ENCODE measurements at places on chromosomes 16 and 17.
A peak's percentile ranks its signal among the peaks of the same experiment; 100 is the strongest.

DNA sequence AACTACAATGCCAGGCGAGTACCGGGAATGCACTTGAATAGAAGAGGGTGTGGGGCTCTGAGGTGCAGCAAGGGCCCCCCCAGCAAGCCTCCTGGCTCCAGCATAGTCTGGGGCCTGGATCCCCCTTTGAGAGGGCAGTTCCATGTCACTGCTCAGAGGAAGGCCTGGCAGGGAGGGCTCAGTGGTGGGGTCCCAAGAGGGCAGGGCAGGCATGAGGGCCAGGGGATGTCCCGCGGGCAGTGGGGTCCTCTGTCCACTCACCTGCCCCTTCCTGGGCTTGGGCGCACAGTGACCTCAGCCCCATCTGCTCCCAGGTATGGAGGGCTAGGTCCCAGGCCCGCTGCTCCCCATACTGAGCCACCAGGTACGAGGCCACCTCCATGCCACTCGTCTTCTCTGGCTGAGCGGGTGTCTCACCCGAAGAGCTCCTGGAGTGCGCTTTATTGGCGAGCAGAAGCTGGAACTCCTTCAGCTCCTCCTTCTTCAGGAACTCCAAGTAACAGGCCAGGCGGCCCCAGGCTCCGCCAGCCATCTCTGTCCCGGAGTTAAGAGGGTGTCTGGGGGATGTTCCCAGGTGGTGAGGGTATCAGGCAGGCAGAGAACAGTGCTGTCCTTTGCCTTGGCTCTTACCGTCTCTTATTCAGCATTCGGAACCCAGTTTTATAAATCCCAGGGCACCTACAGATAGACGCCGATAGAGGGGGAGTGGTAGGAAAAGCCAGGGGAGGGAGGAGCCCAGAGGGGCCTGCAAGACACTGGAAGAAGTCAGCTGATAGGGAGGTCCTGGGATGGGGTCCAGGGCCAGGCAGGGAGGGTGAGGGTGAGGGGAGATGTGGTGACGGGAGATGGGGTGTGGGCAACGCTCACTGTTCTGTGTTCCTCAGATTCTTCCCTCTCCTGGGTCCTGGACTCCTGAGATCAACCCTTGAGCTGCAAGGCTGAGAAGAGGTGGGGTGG lies 605 bp downstream of the NLRP1 start:
- no peak for DNase-seq

GRCh38 chr16:88331989-88332920 lies 50.5 kb upstream of the ZNF469 start:
- no peak for DNase-seq

DNA sequence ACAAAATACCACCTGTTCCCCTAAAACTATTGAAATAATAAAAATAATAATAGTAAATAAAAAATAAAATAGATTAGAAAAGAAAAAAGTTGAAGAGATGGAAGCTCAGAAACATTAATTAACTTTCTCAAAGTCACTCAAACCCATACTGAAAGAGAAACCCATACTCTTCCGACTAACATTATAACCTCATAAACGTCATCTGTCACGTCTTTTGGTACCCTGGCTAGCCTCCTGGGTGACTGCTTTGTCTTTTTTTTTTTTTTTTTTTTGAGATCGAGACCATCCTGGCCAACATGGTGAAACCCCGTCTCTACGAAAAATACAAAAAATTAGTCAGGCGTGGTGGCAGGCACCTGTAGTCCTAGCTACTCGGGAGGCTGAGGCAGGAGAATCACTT lies 7.6 kb downstream of the SLFN12L start:
- DNase-seq = no peak

DNA sequence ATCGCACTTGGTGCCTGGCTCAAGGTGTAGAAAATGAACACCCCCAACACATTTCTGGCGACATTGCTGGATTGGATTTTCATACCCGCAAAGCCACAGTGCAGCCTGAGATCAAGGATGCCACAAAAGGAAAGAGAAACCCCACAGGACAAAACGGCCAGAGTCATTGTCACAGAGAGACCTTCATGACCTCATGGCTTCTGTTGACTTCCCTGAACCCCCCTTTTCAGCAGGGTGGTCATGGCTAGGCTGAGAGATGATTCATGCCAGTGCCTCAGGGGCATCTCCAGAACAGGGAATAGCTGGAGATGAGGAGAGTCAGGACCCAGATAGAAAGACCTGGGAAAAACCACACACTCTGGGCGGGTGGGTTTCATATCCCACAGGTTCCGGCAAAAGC lies 122.0 kb downstream of the C16orf95 start:
- DNase-seq = no peak

- DNase-seq = no peak
Observed at GRCh38 chr16:53507464-53508179, 4.6 kb upstream of the AKTIP start.

- DNase-seq = no peak
Observed at GRCh38 chr16:50103764-50104163, 38.0 kb downstream of the HEATR3 start.

GRCh38 chr17:1521086-1521640 lies 4.8 kb upstream of the INPP5K start:
- no peak for DNase-seq

GRCh38 chr16:51237207-51237606 lies 86.1 kb upstream of the SALL1 start:
- no peak for DNase-seq

DNA sequence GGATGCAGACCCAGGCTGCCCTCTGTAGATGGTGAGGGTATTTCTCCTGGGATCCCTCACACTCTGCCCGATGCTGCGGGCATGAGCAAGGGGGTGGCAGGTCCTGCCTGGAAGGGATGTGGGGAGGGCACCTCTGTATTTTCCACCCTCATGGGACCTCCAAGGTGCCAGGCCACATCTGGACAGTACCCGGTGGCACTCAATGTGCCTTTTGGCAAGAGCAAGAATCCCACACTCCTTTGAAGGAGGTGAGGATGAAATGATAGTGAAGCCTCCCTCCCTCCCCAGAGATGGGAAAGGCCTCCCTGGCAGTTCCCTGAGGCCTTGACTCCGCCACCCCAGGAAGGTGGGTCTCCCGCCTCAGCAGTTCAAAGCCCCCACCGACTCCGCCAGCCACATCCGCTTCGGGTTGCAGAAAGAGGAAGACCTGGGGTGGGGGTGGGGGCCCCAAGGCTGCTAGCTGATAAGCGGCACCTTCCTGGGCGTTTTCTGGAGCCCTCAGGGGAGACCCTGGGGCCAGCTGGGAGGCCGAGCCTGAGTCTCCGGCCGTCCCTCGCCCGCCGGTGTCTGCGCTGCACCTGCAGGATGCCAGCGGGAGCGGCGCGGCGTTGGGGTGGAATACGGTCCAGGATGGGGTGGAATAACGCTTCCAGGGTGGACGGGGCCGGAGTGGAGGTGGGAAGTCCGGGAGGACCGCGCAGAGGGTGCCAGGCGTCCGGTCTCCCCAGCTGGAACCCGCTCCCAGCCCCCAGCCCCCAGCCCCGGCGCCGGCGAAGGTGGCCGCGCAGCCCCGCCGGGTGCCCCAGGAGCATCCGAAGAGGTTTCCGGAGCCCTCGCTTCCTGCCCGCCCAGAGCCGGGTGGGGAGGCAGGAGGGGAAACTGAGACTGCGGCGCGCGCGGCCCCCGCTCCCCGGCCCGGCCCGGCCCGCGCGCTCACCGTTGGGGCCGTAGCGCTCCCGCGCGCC lies 718 bp downstream of the ATP2A3 start:
- no peak for DNase-seq

DNA sequence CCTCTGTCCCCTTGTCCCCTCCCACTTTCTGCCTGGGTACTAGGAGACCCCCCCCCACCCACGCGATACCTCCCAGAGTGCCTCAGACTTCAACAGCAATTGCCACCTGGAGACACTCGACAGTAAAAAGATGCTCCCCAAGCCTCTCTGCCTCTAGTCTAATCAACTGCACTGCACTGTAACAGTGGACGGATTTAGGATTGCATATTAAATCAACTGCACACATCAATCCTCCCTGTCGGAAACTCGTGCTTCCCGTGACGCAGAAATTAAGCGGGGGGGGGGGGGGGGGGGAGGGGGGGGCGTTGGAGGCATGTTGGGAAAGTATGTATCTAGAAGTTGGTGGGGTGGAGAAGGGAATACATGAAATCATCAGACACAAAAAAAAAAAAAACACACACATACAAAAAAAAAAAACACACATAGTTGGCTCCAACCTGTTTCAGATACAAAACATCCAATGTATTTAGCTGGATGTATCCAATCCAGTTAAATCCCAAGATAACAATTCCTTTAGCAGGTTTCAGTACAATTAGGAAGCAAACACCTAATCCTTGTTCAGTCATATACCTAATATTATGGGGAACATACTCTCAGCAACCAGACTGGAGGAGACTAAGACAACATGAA lies 29.7 kb downstream of the FAM222B start:
- no peak for DNase-seq

GRCh38 chr17:8133941-8134340 lies 10.0 kb upstream of the HES7 start:
- DNase-seq = no peak

DNA sequence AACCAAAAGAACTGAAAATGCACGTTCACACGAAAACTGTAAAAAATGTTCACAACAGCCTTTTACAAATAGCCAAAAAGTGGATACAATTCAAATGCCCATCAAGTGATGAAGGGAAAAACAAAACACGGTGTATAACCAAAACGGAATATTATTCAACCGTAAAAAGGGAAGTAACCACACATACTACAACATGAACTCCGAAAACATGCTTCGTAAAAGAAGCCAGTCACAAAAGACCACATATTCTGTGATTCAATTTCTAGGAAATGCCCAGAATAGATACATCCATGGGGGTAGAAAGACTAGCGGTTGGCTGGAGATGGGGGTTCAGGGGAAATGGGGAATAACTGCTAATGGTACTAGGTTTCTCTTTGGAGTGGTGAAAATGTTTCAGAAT lies 81.5 kb upstream of the TRAP1 start:
- DNase-seq = no peak

DNA sequence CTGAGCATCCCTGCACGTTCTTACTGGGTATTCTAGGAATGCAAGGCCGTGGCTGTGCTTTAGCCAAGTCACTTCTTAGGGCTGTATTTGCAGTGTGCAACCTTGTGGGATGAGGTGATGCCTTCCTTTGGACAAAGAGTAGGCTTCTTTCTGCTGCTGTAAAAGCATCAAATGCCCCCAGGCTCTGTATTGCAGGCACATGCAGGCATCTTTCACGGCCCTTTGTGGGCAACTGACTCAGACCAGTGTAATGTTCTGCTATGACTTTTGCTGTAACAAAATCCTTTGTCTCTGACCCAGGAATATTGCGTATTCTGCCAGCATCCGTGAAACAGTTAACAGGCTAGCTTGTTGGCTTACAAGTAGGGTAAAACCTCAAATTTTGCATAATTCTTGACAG lies 30.9 kb upstream of the GCSH start:
- no peak for DNase-seq

- DNase-seq = no peak
Observed at GRCh38 chr16:89138843-89139520, 32.6 kb upstream of the CDH15 start.

GRCh38 chr16:18013863-18014262 lies 322.7 kb downstream of the NPIPA8 start:
- no peak for DNase-seq

GRCh38 chr16:66950971-66951790 lies 9.9 kb upstream of the CES3 start:
- DNase-seq = no peak

GRCh38 chr17:15106540-15106939 lies 158.6 kb downstream of the PMP22 start:
- DNase-seq = no peak

- no peak for DNase-seq
Observed at GRCh38 chr16:68447653-68448359, 502 bp downstream of the SMPD3 start.

DNA sequence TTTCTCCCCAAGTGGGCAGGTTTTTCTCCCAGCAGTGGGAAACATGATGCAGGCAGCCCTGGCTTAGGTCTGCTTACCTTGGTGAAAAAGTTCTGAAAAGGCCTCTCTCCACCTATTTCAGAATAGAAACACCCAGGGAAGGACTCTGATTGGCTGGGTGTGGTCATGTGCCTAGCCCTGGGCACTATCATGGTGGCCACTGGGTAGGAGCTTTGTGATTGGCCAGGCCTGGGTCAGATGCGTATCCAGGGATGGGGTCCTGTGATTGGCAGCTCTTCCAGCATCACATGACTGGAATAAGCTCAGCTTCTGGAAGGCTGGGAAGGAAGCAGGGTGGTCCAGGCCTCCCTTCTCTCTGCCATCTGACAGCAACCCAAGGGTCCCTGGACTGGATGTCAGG lies 53.5 kb downstream of the ZDHHC7 start:
- no peak for DNase-seq

DNA sequence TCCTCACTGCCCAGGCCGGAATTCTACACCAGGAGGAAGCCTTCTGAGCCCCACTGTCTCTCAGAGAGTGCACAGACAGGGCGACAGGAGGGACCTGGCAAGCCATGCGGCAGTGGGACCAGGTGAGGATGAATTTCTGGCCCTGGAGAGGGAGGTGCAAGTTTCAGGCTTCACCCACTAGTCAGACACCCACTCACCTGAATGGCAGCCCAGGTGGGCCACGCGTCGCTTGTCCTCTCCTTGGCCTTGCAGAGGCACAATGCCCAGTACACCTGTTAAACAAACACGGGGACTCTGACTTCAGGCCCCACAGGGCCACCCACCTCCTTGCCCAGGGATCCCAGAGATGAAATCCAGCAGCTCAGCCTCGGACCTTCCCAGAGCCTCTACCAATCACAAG lies 4.2 kb downstream of the CORO7 start:
- no peak for DNase-seq

GRCh38 chr17:71286625-71287024 lies 834.2 kb upstream of the SOX9 start:
- no peak for DNase-seq

DNA sequence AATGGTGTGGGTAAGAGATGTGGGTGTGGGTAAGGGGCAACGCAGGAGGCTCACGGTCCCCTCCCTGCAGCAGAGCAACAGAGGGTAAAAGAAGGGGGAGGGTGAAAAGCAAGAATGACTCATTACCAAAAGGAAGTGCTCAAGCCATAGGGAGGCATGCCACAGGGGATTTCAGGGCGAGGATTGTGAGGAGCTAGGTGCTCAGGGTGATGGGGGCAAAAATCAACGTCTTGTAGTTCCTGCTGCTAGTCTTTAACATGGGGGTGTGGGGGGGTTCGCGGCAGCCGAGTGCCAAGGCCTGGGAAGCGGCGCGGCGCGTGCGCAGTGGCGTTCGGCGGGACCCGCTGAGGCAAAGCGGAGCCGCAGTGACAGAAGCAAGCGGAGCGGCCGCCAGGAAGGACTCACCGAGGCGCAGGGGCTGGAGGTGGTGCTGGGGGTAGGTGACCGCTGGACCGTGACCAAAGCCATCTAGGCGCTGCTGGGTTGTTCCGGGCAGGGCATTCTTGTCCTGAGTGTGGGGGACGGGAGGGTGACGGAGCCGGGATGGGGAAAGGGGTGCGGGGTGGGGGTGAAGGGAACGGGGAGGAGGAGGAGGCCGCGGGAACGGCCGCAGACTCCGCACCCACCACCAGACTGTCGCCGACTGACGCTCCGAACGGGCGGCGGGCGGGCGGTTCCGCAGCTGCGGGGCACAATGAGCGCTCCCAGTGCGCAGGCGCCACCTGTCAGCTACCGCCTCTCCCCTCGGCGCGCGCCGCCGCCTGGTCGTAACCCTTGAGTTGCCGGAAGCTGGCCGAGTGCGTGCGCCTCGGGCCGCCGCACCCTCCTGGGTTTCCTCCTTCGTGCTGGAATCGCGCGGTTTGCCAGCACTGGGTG lies at the start of gene SSH2:
Gene SSH2, minus strand, starts transcription at position 696 of the 876 bp plus-strand sequence. Its CDS starts 228 bp downstream, at position 468.
- peak; percentile 81 for DNase-seq

- DNase-seq = no peak
Observed at GRCh38 chr16:11256661-11257130, 692 bp upstream of the SOCS1 start.

Measured in stimulated activated CD4-positive, alpha-beta T cell treated with anti-CD3 and anti-CD28 coated beads, TNF-alpha, amount 100 ng/mL, for 24 hours (primary cell).